ENCODE measurements at places on chromosomes 13 and 19.

DNA sequence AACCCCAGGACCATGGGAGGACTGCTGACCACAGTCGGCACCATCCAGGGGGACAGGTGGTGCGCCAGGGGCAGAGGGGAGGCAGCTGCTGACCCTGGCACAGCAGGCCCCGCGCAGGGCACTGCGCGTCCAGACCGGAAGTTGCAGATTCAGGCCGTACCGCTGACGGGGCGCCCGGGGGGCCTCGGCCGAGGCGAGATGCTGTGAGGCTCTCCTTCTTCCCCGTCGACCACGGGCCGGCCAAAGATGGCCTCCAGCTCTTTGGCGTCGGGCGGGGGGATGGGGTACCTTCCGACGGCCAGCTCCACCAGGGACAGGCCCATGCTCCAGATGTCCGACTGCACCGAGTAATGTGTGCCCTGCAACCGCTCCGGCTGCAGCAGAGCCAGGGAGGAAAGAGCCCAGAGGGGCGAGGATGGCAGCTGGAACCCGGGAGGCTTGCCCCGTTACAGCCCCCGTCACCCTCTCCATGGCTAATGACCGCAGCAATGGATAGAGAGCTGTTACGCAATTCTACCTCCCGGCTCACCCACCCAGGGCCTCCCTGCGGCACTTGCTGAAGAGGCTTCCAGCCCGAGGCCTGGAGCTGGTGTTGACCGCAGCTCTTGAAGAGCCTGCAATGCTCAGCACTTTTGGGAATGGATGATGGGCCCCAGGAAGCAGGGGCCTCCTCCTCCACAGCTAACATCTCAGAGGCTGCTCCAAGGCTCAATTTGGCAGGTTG is 24.7 kb downstream of the MAP2K2 start:
- DNase-seq, result no peak

DNA sequence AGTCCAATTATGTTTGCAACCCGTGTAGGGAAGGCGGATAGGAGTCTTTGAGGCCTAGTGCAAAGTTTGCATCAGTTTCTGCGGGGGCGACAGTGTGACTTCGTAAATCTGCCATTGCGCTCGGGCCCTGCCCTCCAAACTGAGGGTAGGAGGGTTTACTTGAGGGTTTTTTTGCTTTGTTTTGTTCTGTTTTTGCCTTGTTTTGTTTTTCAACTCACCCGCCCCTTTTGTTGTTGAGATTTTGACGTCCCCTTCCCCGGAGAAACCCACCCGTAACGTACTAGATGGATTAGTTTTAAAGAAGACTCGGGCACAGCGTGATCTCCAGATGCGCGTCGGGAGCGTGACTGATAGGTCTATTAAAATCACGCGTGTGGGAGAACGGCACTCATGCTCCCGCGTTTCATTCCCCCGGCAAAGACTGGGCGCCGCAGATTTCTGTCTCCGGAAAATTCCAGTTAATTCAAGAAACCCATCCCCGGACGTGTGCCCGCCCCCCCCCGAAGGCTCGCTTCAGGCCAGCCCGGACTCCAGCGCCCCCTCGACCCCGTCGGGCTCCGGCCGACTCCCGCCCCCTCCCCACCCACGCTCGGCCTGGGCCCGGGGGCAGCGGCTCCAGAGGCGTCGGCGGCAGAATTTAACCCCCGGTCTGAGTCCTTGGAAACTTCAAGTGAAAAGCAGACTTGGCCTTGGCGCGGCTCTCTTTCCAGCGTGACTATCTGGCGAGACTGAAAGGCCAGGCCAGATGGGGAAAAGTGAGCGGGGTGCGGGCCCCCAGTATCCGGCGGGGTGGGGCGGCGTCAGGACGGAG is 5.0 kb downstream of the SOX1 start:
- no peak for DNase-seq

GRCh38 chr19:6862673-6863078 is 24.7 kb upstream of the ADGRE1 start:
- peak; percentile 91 for DNase-seq

- DNase-seq, result no peak
Measured at GRCh38 chr19:10223488-10224213, 7.5 kb downstream of the S1PR2 start.

DNA sequence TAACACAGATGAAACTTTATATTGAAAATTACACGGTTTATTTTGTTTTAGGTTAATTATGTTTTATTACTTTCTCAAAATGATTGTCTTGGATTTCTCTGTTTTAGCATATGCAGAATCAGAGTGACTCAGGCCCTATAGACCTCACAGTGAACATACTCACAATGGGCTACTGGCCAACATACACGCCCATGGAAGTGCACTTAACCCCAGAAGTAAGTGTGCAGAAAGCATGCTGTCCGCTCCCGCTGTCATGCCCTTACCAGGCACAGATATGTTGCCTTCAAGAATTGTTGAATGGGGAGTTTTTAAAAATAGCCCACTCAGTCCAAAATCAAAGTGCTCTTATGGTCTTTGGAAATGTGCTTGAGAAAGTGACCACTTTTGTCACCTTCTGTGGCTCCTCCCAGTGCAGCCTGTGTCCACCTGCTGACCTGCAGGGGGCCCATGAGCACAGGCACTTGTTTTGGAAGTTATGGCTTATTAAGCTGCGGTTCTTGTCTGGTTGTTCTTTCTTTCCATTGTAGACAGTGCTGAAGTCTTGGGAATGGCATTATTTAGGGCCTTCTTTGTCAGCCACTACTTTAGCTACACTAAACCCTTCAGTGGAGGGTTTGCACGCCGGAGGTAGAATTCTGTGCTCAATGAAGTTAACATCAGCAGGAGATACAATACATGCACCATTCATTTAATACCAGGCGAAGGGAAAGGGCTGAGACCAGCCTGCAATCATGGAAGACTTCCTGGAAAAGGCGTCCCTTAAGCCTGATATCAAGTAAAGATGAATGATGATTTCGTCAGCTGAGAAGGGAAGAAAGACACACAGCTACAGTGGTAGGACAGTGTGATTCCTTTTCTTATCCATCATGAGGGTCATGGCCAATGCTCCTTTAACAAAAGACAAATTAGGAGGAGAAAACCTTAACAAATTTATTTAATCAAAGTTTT is 36.7 kb downstream of the CUL4A start:
- DNase-seq, result no peak

GRCh38 chr19:51333836-51334460 is 8.0 kb downstream of the VSIG10L start:
- DNase-seq, result no peak

DNA sequence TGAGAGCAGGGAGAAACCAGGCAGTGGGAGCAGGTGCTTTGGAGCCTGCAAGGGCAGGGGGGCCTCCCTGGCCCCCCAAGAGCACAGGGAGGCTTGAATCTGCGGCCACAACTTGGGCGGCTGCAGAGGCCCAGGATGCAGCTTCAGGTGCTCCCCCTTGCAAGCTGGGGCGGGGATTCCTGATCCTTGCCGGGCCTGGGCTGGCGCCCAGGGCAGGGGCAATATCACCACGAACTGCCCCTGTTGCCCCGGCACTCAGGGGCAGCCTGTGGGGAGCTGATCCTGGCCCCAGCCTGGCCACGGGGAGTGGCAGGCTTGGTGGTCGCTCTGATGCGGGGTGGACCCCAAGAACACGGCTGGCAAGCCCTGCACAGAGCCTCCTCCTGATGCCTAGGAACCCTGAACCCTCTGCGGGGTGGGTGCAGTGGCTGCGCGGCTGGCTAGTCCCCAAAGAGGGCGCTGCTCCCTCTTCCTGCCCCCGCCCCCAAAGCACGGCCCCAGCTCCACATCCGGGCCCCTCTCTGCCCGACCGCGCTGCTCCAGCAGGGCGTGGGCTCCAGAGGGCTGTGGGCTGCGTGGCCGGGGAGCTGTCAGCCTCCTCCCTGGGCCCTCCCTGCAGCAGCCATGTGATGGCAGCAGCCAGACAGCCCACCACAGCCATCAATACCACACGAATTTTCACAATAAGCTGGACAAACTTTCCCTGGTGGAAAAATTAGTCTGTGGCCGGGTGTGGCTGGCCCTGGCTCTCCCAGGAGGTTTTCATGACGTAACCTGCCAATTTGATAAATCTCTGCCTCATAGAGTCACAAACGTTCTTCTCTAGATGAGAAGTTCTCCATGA is 21.0 kb downstream of the TNFSF9 start:
- DNase-seq, result peak; percentile 32

GRCh38 chr19:15114153-15114540 is 6.9 kb downstream of the SYDE1 start:
- no peak for DNase-seq

DNA sequence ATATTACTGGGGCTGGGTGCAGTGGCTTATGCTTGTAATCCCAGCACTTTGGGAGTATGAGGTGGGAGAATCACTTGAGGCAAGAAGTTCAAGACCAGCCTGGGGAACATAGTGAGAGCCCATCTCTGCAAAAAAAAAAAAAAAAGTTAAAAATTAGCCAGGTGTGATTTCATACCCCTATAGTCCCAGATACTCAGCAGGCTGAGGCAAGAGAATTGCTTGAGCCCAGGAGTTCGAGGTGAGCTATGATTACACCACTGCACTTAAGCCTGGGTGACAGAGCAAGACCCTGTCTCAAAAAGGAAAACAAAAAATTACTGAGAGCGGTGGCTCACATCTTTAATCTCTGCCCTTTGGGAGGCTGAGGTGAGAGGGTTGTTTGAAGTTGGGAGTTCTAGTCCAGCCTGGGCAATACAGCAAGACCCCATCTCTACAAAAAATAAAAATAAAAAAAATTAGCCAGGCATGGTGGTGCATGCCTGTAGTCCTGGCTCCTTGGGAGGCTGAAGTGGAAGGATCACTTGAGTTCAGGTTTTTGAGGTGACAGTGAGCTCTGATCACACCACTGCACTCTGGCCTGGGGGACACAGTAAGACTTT is 87.5 kb downstream of the ZMYM2 start:
- DNase-seq, result no peak

GRCh38 chr19:9041023-9041422 is 30.8 kb upstream of the MUC16 start:
- DNase-seq, result no peak

- DNase-seq, result no peak
Measured at GRCh38 chr19:11856596-11857250, 8.2 kb downstream of the ZNF439 start.

DNA sequence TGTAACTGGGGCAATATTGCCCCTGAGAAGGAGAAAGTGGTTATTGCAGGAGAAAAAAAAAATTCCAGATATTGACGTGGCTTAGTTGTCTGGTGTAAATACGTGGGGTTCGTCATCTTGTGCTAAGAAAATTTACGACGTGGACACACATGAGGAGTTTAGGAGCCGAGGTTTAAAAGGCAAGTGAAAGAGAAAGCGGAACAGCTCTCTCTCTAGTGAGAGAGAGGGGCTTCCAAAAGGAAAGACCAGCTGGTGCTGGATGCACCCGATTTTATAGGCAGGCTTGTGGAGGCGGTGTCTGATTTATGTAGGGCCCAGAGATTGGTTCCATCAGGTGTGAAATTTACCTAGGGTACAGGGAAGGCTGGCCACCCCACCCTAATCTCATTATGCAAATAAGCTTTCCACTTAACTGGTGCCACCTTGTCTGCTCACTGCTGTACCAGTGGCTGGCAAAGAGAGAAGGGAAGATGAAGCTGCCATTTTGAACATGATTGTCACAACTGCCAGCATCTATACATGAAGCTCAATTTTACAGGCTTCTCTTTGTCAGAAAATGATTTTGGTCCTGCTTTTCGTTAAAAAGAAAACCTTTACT is 845.1 kb downstream of the DACH1 start:
- DNase-seq, result no peak

DNA sequence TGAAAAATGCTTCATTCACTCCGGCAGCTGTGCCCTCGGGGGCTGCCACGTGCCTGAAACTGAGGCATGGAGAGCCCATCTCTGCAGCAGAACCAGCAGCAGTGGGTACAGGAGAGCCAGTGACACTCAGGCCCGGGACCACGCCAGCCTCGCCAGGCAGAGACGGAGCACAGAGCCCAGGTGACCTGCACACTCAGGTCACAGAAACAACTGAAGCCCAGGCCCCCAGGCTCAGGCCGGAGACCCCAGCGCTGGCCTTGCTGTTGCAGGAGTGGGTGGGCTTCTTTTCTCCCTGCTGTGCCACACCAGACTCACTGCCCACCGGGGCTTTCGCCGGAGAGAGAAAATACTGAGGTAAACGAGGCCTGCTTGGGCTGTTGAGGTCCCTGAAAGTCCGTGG is 117.3 kb downstream of the SOX1 start:
- no peak for DNase-seq

GRCh38 chr19:7328647-7329046 is 20.1 kb upstream of the ARHGEF18 start:
- DNase-seq, result no peak

- no peak for DNase-seq
Measured at GRCh38 chr19:50047671-50048070, 21.9 kb downstream of the ZNF473 start.

GRCh38 chr13:45325806-45326205 is 15.2 kb downstream of the TPT1 start:
- no peak for DNase-seq

DNA sequence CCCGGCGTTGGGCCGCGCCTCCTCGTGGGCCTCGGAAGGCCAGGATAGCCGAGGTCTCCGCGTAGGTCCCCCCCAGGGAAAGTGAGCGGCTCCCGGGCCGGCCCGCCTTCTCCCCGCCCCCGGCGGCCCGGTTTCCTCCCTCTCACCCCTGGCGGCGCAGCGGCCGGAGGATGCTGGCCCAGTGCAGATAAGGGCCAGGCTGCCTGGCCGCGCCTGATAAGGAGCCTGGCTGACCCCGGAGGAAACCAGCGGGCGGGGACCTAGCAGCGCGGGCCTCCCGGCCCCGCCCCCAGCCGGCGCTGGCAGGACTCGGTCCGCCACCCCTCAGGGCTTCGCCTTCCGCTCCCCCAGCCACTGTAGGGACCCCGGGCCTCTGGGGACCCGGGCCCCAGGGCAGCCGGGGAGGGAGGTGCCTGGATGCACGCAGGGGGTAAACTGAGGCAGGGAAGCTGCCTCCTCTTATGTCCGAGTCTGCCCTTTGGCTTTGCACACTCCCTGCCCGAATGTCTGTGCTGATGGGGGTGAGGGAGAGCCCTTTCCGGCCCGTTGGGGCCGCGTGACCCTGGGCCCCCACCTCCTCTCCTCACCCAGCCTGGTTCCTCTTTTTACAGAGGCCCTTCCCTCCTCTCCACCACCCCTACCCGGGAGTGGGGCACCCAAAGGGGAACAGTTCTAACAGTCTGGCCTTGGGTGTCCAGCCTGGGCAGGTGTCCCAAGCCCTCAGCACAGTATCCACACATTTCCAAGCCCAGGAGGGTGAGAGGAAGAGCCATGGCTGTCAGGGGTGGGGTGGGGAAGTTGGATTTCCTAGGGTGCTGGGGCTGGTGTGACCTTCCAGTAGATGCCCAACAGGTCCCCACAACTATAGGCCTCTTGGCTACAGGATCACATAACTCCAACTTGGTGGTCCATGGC is at the start of gene LYL1:
TSS of gene LYL1 (minus strand) at position 193 of the 915 bp plus-strand sequence. CDS start 1,687 bp downstream, outside the sequence.
- no peak for DNase-seq

- no peak for DNase-seq
Measured at GRCh38 chr13:49667773-49668172, 23.5 kb downstream of the EBPL start.

- DNase-seq, result no peak
Measured at GRCh38 chr19:51142119-51142518, at the start of gene SIGLEC7. Gene SIGLEC7 (plus strand): TSS chr19:51142301. CDS start chr19:51142370, 69 bp downstream.
